ENCODE measurements at places on chromosomes 13 and 19. TPM values are rescaled to one million over a fixed set of nuclear protein-coding genes. Genes with fewer than 3 reads are reported as not detected.

DNA sequence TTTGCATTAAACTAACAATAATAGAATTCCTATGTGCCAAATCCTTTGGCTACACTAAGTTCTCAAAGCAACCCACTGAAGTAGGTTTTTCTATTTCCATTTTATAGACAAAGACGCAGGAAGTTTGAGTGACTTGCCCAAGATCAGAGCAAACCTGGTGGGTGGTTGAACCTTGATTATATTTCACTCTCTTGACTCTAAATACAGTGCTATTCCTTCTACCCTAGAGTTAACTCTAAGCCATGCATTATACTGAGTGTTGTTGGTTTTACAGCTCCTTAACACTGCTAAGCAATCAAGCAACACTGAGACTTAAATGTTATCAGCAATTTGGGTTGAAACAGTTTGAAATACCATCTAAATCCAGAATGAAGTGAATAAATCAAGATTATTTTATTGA, 813.6 kb upstream of the GPC6 start:
- DNase-seq: no peak

GRCh38 chr19:7328647-7329046, 20.1 kb upstream of the ARHGEF18 start:
- no peak for DNase-seq

The HOMER3 gene
- total RNA-seq: 18.1 TPM

DNA sequence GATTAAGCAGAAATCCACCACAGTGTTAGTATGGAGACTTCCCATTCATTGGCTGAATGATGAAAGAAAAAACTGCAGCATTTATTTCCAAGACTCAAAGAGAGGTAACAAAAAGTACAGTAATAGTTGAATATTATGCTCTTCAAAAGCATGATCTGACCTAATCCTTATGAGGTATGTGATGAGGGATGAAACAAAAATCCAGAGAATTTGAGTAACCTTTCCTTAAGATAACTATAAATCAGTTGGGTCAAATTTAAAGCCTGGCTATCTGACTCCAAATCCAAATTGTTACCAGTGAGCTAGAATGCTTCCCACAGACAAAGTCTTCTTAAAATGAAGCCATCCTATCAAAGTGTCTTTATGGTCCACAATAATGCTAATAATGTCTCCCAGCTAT, 38.1 kb downstream of the NUFIP1 start:
- no peak for DNase-seq

The CTXN1 gene
- total RNA-seq: 1.7 TPM

GRCh38 chr13:113835461-113836270, 28.2 kb downstream of the GAS6 start:
- no peak for DNase-seq

DNA sequence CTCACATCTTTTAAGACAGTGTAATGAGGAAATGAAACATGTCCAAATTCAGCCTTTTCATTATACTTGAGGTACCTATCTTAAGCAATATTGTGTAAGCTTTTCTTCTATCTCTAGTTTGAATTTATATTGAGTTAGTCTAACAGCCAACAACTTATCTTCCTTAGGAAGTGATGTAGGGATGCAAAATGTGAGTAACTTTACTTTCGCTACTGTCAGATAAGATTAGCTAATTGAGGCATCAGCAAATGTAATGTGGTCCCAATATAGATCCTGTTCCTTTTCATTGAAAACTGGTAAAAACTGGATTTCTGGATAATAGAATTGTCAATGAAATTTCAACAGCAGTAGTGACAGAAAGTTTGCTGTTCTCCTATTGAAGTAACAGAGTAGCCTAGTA, 902.2 kb downstream of the GPC5 start:
- DNase-seq: no peak

GRCh38 chr19:8221161-8221560, 12.0 kb downstream of the CERS4 start:
- DNase-seq: no peak

The ATXN8OS gene
- not detected for total RNA-seq

The LGALS14 gene
- not detected for total RNA-seq

The ZIC5 gene
- 4.9 TPM for total RNA-seq

The ENOX1 gene
- total RNA-seq: 7.2 TPM

GRCh38 chr13:30354493-30355383, 47.4 kb upstream of the KATNAL1 start:
- no peak for DNase-seq

- DNase-seq: no peak
Measured at GRCh38 chr19:45663800-45664199, 4.2 kb upstream of the GIPR start.

DNA sequence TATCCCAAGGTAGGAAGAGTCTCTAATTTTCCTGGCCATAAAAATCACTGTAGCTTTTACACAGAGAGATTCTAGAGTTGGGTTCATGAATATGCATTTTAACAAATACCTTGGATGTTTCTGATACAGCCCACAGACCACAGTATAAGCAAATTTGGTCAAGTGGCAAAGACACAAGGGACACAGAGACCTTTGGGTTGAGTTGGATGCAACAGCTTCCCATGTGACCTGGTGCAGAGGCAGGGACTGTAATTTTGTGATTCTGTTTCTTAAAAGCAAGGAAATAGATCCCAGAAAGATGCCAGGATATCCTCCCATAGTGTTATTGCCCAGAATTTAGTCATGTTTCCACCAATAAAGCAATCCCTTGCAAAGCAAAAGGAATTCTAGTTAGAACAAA, 27.0 kb downstream of the FPR3 start:
- DNase-seq: no peak

The ZNF93 gene
- total RNA-seq: not detected

The CGB1 gene
- total RNA-seq: not detected

GRCh38 chr19:30362156-30362754, 9.9 kb upstream of the ZNF536 start:
- DNase-seq: no peak

DNA sequence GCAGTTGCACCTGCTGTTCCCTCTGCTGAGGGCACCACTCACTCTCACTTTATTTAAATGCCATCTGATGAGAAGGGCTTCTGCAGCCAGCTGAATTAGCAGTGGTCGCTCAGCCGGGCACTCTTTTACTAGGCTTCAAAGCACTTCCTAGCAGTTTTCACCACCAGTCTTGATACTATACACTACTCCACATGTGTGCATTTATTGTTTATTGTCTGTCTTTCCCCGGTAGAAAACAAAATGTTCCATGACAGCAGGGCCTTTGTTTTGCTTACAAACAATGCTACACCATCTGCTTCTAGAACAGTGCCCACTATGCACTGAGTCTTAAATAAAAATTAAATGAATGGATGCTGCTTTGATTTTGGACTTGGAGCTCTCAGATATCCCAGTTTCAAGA, 404.9 kb downstream of the FGF14 start:
- DNase-seq: no peak

DNA sequence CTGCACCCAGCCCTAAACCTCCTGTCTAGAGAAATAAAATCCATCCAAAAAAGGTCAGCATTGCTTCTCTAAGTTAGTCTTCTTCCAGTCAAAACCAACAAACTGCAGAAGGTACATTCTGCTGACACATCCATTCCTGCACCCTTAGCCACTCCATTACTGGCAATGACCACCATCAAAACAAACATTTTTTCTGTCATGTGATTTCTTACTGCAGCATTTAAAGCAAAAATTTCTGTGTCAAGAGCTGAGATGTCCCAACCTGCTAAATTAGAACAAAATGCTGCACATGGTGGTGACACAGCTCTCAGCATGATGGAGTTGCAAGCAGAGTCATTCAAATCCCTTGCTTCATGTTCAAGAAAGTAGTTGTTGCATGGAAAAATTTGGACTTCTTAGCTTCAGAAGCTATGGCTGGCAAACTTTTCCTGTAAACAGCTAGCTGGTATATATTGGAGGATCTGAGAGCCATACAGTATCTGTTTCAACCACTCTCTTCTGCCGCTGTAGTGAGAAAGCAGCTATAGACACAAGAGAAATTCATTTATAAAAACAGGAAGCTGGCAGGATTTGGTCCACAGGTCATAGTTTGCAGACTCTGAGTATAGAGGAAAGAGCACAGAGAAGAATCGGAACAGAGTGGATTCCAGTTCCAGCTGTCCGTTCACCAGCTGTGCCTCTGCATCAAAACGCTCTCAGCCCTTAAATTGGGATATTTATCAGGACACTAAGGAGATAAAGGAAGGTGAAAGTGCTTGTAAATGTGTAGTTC, 17.4 kb downstream of the RUBCNL start:
- DNase-seq: no peak

The TSSK6 gene
- 2.2 TPM for total RNA-seq

DNA sequence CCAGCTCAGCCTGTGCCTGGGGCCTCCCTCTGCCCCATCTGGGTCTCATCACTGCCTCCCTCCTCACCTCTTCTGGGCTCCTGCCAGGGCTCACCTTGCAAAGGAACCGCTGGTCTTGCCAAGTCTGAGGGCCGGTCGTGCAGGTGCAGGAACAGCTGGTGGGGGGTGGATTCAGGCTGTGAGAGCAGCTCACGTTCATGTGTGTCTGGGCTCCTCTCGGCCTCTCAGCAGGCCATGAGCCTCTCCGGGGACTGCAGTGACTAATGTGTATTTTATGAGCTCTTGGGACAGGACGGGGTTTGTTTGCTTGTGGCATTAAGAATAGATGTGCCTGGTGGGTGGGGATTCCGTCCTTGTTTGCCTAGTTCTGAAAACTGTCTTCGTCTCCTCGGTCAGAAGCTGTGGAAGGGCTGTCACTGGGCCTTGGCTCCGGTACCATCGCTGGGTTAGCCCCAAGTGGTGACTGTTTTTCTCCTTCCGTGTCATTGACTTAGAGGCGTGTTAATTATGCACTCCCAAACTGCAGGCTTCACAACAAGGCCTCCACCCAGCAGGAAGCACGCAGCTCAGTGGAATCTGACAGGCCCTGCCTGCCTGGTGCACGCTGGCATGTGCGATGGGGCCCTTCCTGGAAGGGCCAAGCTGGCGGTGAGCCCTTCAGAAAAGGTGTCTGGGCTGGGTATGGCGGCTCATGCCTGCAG, 77.6 kb downstream of the KDM4B start:
- peak; percentile 54 for DNase-seq

DNA sequence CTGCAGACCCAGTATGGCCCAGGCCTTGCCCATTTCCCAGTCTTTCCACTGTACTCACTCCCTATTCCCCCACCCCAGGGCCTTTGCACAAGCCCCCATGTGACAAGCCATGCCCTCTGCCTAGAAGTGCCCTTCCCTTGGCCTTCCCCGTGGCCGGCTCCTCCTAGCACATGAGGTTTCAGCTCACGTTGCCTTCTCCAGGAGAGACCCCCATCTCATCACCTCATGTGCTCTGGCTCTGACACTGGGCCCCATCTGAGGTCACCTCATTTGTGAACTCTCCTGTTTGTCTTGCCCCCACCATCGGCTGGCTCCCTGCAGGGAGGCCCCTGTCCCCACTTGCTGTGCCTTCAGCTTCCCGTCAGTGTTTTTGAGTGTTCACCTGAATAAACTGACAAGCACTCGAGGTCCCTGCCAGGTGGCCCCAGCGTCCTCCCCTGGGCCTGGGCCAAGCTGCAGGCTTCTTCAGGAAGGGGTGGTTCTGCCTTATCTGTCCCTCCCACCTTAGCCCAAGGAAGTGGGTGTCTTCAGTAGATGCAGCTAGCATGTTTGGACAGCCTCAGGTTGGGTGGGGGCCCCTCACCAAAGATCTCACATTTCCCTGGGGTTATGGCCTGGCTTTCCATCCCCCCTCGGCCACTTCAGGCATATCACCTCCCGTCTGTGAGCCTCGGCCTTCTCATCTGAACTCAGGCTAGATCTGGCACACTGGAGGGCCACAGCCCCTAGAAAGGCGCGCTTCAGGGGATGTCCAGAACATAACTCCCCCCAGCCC, 3.8 kb upstream of the SLC25A42 start:
- no peak for DNase-seq

DNA sequence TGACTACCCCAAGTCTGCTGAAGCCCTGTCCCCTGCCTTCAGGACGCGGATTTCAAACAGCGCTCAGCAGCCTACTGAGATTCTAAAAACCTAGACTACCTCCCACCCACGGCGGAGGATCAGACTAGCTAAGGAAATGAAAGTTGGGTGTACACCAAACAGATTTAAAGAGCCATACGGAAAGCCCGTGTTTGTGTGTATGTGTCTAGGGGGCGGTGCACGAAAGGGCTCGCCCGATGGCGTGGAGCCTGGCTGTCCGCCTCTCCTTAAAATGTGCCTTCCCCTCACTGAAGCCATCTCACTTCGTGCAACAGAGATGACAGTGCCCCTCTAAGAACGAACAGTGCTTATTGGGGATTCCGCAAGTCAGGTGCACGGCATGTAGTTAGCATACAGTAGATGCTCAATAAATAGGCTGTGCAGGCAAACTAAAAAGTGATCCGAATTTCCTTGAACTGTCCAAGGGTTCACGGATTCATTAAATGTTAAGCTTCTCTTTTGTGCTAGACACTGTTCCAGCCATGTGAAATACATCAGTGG, 639 bp downstream of the LENG1 start:
- no peak for DNase-seq

The NMRK2 gene
- not detected for total RNA-seq

The UBL5 gene
- 150 TPM for total RNA-seq

The POU2F2 gene
- not detected for total RNA-seq

The ZNF530 gene
- 4.8 TPM for total RNA-seq

- DNase-seq: no peak
Measured at GRCh38 chr13:71727042-71727441, 140.0 kb downstream of the DACH1 start.

DNA sequence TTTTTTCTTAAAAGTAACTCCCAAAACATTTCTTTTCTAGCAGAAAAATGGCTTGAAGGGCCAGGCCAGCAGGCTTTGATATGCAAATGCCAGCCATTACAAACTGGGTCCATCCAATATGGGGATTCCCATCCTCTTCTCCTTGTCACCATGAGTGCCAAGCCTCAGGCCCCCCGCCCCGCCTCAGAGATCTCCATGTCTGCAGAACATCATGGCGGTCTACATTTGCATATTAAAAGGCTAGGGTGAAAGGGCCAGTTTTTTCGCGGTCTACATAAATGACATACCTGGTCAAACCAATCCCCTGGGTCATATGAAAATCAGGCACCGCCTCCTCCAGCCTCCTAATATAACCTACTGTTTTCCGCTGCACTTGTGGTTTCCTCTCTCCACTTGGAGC, 1327.6 kb downstream of the UQCRFS1 start:
- no peak for DNase-seq

DNA sequence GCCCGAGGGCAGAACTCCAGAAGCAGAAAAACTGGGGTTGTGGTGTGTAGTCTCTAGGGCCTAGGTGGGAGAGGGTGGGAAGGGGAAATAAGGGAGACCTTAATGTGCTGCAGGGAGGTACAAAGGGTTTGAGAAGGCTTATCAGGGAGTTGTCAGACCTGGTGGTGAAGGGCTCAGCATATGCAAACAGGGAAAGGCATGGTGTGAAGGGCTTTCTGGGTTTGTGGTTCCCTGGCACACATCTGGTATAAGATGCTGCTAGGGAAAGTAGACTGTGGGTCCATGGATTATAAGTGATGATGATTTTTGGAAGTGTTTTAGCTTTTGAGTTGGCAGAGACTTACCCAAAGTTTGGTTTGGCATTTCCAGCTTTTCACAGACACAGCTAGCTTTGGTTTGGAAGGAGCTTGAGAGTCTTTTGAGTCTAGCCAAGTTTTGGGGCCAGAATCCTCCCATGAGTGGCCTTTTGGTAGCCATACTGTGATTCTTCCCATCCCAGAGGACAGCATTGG, 2.2 kb downstream of the TRIM28 start:
- no peak for DNase-seq

Data from NCI-H460 (cell line).